NCI-H1694 treated with DMSO at 0.1 percent for 48 hours (cell line): ENCODE measurements at places on chromosomes 2 and 18.

GRCh38 chr2:54233832-54234649, 22.0 kb downstream of the TSPYL6 start:
- no peak for DNase-seq

GRCh38 chr2:72081451-72081850, 66.2 kb downstream of the CYP26B1 start:
- no peak for DNase-seq

- DNase-seq: no peak
Measured at GRCh38 chr18:45527891-45528290, 87.4 kb upstream of the SLC14A2 start.

DNA sequence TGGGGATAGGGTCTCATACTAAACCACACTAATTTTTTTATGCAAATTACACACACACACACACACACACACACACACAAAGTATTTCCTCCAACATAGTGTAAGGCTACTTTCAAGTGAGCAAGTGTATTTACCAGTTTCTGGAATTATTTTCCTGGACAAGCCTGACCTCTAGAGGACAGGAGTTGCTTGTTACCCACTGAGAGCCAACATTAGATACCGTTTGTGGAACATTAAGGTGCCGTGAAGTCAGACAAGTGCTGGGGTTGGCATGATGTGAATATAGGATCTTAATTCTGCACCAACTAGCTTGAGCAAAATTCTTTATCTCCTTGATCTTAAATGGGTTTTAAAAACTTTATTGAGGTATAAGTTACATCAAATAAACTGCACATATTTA, 39.3 kb upstream of the SERPINB2 start:
- DNase-seq: peak; percentile 9

DNA sequence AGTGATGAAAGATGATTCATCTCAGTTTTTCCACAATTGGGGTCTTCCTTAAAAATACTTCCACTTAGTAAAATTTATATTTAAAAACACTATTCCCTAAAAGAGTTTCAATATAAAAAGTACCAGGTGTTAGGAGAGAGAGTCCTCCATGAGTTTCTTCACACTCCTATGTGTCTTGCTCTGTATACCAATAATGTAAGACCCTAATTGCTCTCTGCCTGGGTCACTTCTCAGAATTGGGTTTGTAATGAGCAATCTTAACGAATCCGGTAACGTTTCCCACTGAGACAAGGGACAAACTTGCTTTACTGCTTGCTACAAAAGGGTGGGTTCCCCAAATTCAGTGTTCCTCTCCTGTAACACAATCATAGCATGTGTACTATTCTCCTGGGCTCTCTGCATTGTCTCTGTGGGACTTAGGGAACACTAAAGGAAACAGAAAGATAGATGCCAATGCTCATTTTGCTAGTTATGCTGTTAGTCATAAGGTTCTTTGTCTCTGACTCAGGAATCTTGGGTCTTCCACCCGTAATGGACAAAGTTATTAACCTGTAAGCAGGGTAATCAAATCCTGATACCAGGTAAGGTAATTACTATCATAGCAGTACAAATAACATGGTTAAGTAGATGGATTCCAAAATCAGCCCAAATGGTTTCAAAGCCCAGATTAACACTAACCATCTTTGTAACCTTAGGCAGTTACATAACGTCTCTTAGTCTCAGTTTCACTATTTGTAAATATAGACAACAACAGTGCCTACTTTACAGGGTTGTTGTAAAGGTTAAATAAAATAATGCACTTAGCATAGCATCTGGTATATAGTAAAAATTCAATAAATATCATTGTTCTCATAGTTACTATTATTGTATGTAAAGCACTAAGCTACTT, 46.3 kb downstream of the ITSN2 start:
- DNase-seq: no peak

GRCh38 chr18:10488017-10488416, 33.6 kb downstream of the APCDD1 start:
- no peak for DNase-seq

- no peak for DNase-seq
Measured at GRCh38 chr2:105748566-105748965, 3.9 kb downstream of the NCK2 start.

DNA sequence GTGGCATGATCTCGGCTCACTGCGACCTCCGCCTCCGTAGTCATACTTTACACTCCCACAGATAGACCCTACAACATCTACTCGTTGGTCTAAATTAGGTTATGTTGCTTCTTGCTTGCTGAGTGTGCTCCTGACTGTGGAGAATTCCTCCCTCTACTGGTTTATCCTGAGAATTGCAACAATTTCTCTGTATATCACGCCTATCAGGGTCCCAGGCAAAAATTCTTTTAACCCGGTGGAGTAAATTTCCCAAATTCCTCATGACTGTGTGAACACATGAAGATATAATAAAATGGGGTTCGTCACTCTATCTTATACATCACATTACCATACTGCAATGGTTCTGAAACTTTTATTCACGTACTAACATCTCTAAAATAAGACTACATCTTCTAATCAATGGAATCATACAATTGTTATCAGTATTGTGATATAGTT, 156.7 kb downstream of the EVA1A start:
- peak; percentile 70 for DNase-seq

DNA sequence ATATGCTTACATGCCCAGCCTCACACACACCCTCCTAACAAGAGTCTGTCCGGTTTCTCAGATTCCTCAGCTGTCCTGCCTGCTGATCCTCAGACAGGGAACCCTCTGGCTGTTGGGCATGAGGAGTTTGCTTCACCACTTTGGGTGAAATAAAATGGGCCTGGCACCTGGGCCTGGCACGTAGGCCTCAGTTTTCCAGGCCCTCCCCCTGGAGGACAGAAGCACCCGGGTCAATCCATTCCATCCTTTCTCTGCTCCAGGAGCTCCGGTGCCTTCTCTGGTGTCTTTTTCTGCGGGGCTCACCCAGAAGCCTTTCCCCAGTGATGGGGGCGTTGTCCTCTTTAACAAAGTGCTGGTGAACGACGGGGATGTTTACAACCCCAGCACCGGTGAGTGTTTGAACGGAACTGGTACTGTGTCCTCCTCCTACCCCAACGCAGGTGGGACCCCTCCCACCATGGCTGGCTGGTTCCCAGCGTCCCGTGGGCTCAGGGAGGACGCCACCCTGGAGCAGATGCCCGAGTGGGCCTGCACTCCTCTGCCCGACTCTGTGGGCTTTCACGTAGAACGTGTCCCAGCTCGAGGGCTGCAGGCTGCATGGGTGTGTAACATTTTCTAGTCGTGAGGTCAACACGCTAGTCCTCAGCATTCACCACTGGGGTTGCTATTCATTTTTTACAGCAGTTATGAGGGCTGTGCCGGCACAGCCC, 62.8 kb downstream of the EMILIN2 start:
- DNase-seq: no peak

GRCh38 chr18:715626-716025, 3.2 kb upstream of the ENOSF1 start:
- no peak for DNase-seq

DNA sequence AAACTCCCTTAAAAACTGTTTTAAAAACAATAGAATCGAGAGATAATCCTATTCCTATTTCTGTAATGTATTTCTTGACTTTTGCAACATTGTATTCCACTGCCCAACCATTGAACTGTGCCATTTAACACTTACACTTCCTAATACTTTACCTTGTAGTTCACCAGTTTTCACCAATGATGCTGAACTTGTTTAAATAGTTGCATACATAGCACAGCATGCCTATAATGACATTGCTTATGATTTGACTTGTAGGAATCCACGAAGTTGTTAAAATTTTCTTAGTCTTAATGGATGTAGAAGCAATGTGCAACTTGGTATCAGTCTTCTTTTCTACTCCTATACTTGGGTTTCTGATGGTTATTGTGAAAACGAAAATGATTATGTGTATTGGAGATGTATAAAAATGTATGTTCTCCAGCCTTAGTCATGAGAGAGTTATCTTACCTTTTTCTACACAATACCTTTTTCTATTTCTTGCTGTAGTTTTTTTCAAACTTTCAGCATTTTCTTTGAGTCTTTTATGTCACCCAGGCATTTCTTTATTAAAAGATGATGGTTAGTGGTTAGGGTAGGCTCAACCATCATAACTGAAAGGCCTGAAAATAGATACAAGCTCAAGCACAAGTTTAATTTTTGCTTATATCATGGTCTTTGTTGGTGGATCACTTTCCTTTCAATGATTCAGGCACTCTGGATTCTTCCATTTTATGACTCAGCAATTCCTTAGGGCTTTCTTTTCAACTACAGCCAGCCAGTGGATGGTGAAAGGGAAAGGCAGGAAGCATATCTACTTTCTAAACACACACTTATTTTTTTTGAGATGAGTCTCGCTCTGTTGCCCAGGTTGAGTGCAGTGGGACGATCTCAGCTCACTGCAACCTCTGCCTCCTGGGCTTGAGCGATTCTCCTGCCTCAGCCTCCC, 9.4 kb downstream of the GPD2 start:
- DNase-seq: no peak

- no peak for DNase-seq
Measured at GRCh38 chr2:225076125-225076524, 33.9 kb upstream of the DOCK10 start.

GRCh38 chr2:142347751-142348150, 216.9 kb upstream of the LRP1B start:
- no peak for DNase-seq

GRCh38 chr2:152546230-152546837, 170.9 kb downstream of the PRPF40A start:
- no peak for DNase-seq

GRCh38 chr2:120360307-120360855, 14.4 kb downstream of the INHBB start:
- no peak for DNase-seq

DNA sequence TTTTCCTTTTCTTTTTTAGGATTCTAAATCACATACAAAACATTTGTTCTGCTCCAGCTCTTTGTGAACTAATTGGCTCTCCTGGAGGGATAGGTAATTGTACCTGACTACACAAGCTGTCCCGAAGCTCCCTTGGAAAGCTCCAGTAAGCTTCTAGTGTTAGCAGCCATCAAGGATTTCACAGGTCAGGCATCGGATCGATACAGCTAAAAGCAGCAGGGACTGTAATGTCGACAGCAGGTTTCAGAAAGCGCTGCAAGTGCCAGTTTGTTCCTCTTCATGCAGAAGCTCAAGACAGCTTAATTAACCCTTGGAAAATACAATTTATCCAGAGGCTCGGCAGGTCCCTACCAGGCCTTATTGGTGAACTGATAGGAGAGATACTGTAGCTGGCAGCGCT, 87.2 kb upstream of the VRK2 start:
- DNase-seq: no peak

GRCh38 chr2:18605115-18605514, 15.7 kb upstream of the NT5C1B start:
- DNase-seq: no peak

DNA sequence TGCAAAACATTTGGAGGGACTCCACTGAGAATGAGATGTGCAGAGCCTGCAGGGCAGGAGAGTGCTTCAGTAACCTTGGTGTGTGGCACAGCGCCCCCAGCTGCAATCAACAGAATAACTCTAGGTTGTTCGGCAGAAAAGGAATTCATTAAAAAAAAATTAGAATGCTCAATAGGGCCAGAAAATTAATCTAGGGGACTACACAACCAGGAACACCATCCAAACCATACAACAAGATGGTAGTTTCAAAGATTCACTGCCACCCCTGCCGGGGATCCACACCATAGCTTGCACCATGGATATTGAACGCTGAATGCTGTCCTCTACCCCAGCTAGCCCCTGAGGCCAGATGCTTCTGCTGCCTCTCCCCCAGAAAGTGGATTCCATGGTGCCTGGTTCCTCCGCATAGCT, 50.1 kb downstream of the THUMPD2 start:
- DNase-seq: peak; percentile 20

DNA sequence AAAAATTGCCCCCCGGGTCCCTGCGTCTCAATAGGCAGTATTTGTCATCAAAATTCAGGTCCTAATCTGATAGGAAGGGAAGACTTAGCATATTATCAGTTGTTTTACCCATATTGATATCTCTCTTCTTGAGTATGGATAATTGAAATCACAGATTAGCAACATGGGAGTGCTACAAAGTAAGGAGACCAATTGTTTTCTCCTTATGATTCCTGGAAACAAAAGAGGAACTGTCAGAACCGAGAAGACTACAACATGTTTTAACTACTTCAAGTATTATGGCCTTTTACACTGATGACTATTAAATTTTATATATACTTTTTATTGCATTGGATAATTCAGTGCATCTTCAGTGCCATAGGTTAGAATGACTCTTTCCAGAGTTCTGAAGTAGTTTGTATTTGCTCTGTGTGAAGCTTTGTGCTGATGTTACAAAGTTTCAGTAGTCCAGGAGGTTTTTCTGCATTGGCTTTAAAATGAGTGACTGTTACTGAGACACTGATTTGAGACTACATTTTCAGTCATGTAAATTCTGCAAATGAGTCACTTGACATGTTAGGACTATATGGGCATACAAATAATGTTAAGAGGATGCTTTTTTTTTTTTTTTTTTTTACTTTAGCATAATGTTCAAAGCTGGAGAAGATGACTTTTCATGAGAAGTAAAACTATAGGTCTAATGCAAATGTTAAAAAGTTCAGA, 19.7 kb upstream of the TLK1 start:
- no peak for DNase-seq

- DNase-seq: no peak
Measured at GRCh38 chr2:10794876-10795275, 17.7 kb downstream of the PDIA6 start.

DNA sequence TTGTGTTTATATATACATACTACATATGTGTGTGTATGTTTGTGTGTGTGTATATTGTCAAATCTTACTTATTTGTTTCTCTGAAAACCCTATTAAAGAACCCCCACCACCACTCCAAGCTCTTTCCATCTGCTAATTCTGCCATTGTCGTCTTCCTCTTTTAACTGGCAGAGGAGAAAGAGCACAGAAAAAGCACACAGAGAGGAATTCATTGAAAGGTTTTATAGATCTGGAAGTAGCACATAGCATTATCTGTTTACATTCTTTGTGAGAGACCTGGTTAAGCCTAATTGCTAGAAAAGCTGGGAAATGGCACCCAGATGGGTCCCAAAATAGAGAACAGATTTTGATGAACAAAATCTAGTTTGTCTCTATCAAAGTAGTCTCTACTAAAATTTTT, 800.0 kb upstream of the PIK3C3 start:
- no peak for DNase-seq

GRCh38 chr2:165079432-165079831, 124.1 kb upstream of the SLC38A11 start:
- DNase-seq: no peak

DNA sequence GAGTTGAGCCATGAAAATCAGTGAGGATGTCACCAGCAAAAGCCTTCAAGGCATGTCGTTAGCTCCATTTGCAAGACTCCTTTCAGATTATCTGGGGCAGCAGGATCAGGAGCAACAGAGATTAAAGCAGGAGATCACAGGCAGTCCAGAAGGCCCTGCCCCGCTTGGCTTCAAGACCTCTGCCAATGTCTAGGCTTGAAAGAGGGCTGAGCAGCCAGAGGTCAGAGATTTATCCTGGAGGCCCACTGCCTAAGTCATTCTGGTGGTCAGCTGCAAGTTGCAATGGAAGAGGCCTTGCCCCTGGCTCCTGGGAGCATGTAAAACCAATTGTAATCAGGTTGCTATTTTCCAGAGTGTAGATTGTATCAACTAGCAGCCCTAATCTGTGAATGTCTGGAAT, 416.5 kb downstream of the BCL11A start:
- DNase-seq: no peak

GRCh38 chr2:165868211-165868610, 74.2 kb upstream of the GALNT3 start:
- peak; percentile 45 for DNase-seq

- no peak for DNase-seq
Measured at GRCh38 chr2:99651930-99652670, 162.3 kb upstream of the REV1 start.

GRCh38 chr2:194954218-194954617, 702.8 kb upstream of the SLC39A10 start:
- no peak for DNase-seq
